ENCODE measurements at places on chromosomes 11 and 22.

- no peak for DNase-seq
Observed at GRCh38 chr11:93791493-93791892, 7.4 kb downstream of the MED17 start.

DNA sequence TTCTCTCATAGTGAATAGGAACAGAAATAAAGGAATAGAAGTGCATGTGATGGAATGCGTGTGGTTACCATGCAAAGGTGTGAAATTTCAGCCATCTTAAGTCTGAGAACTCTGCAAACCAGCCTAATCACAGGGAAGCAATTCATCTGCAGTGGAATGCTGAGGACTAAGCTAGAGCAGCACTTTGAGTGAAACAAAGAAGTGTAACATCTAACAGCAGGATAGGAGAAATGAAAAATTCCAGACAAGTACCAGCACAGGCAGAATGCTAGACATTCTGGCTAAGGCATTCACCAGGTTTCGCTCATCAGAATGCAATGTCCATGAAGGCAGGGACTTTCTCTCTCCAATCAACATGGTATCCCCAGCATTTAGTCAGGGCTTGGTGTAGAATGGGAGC is 41.2 kb upstream of the SLC36A4 start:
- DNase-seq, result no peak

DNA sequence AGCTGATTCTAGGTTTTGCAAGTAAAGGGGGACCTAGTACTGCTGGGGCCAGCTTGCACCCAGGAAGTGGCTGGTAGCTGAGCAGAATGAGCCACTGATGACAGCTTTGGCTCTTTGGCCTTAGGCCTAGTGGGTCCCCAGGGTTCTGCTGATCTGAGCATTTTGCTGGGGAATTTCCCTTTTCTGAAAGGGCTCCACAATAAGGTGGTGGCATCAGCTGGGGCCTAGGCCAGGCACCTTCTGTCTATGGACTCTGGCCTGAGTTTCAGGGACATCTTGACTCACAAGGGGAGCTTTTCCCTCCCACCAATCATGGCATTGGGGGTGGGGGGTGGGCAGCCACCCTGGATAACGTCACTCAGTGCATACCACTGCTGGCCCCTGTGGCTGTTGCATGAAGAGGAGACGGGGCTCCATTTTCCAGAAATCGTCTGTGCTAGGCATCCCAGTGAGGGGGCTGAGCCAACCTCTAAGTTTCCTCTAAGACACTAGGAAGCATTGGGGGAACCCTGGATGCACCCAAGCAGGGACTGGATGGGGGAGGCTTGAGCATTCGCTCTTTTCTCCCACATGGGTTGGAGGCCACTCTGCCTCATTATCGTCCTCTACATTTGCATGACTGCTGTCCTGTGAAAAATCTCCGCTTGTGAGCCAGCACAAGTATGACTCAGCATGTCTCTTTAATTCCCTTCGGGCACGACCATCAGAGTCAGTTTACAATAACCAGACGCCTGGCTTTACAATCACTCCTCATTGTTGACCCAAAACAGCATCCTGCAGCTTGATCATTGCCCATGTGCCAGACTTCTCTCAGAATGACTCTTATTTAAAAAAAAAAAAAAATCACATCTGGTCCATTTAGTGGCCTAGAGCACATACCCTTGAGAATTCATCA is 145.0 kb upstream of the THY1 start:
- DNase-seq, result peak; percentile 24

- no peak for DNase-seq
Observed at GRCh38 chr22:43478621-43479300, 66.9 kb downstream of the MPPED1 start.

- DNase-seq, result no peak
Observed at GRCh38 chr11:35169112-35169511, 30.1 kb downstream of the CD44 start.

DNA sequence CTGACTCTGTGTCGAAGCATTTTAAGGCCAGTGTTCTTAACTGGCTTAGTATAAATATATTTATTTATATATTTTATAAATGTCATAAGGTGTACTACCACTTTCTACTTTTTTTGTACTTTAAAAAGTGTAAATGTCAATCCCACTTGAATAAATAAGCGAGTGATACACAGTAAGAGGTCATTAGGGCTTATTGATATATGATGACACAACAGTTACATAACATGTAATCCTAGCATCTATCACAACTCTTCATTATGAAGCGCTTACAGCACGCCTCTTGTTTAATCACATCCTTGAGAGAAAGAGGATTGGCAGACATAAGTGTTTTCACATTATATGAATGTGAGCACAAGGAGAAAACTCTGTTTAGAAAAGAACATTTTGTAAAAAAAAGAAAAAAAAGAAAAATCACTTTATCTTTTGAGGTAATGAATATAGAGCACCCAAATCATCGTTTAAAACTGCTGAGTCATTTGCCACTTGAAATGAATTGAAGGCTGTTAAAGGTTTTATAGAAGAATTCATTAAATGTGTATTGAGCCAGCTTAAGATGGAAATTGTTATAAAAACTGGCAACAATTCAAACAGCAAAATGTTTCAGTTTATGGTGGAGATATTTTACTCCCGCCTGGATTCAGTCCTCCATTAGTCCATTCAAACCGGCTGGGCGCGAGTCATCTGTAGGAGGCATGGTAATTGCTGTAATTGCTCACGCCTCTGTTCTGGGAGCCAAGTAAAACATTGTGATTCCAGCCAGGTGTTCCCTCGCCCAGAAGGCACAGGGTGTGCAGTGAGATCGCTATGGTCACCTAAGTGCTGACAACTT is 627.3 kb upstream of the KIRREL3 start:
- DNase-seq, result no peak

DNA sequence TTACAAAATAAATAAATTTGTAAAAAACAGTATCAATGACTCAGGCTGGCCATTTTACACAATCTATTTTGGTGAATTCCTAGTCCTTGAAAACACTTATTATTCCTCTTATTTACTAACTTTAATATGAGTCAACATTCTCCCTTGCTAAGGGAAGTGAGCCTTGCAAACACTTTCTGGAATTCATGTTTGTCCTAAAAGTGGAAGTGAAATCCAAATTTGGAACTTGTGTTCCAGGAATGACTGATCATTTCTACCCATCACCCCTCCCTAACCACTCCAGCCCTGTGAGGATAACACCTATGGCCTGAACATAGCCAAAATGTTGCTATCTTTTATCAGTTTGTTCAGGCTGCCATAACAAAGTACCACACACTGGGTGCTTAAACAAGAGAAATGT is 83.1 kb downstream of the OR5AK2 start:
- no peak for DNase-seq

GRCh38 chr11:88330826-88331428 is 6.6 kb downstream of the CTSC start:
- no peak for DNase-seq

DNA sequence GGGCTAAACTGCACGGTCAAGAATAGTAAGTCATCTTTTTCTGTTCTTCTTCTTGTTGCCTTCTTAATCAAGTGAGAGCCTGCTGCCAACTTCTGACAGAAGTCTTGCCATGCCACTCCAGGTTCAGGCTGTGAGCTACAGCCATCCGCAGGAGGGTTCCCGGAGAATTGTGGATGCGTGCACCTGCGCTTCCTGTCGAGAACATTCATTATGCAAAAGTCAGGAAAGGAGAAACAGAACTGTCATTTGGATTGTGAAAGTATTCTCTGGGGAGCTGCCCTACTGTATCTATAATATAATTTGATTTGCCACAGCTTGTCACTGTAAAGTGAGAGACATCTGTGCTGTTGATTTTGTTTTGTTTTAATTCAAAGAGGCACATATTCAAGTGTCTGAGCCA is 12.3 kb downstream of the IL17RA start:
- no peak for DNase-seq

GRCh38 chr22:49016909-49017481 is 810.7 kb downstream of the BRD1 start:
- DNase-seq, result no peak

- DNase-seq, result no peak
Observed at GRCh38 chr22:37684803-37685615, 1.1 kb upstream of the NOL12 start.

DNA sequence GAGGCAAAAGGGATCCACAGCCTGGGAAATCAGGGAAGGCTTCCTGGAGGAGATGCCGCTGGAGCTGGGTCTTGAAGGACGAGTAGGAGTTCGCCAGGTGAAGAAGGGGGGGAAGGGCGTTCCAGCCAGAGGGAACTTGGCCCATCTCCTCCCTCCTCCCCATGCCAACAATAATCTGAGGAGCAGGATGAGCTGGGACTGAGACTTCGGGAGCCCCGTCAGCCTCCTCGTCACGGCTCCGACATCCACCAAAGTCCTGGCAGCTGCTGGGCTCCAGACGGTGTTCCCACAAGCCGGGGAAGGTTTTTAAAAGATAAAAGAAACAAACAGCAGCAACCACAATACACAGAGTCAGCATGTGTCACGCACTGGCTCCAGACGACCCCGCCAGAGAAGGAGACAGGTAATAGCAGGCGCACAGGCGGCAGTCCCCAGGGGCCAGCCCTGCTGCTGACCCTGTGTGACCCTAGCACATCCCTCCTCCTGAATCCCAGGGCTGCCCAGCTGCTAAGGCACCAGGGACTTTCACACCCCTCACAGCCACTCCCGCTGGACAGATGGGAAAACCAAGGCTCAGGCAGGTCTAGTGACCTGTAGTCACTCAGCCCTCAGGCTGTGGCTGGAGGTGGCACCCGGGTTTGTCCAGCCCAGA is 37.3 kb downstream of the NUP50 start:
- DNase-seq, result no peak

- no peak for DNase-seq
Observed at GRCh38 chr11:117625237-117625636, 171.8 kb downstream of the DSCAML1 start.

- no peak for DNase-seq
Observed at GRCh38 chr11:126501641-126502040, 146.2 kb downstream of the ST3GAL4 start.

GRCh38 chr11:60252213-60253108 is 9.5 kb upstream of the MS4A4E start:
- DNase-seq, result no peak

DNA sequence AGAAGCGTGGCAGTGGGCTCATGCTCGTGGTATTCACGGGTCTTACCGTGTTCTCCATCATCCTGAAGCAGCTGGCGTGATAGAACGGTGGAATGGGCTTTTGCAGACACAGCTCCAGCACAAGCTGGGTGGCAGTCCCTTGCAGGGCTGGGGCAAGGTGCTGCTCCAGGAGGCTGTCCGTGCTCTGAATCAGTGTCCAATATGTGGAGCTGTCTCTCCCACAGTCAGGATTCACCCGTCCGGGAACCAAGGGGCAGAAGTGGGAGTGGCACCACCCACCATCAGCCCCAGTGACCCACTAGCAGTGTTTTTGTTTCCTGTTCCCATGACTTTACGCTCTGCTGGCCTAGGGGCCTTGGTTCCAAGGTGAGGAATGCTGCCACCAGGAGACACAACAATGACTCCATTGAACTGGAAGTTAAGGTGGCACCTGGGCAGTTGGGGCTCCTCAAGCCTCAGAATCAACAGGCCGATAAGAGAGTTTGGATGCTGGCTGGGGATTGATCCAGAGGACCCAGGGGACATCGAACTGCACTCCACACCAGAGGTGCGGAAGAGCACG is 16.9 kb upstream of the CD81 start:
- no peak for DNase-seq
